Fibroblast of the aortic adventitia (primary cell): ENCODE measurements at places on chromosomes 12 and 14. TPM values are rescaled to one million over a fixed set of nuclear protein-coding genes. Genes with fewer than 3 reads are reported as not detected.

The HOTAIR gene
- not detected in 2 replicates for total RNA-seq

DNA sequence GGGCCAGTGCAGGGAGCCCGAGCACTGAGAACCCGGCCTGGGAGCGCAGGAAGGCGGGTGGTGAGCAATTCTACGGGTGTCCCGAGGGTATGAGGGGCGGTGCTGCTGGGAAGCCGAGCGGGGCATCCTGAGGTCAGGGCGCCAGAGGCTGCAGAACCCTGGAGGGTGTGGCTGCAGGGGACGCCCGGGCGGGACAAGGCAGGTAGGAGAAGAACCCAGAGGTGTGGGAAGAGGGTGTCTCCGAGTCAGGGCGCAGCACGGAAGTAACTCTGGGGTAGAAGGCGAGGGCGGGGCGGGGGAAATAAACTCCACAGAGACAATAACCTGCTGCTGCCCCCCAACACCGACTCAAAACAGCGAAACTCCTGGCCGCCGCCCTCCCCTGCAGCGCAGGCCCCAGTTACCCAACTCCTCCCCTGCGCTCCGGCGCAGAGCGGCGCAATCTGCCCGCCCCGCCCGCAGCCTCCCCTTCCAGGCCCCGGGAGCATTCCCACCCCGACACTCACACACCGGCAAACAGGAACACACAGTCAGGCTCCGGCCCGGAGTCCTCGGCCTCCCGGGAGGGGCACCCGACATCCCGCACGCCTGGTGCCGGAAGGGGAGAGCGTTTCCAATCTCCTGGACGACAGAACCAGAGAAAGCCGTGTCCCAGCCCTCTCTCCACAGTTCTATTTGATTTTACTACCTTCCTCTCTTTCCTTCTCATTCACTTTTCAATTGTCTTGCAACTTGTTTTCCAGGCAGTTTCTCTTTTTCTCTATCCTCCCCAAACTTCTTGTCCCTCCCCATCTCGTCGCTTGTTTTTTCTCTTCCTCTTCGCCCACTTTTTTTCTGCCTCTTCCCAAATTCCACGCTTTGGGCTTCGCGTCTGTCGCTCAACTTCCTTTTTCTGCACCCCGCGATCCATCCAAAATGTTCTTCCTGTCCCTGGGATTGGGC lies 2.4 kb downstream of the HRK start:
- DNase-seq: peak; percentile 26

DNA sequence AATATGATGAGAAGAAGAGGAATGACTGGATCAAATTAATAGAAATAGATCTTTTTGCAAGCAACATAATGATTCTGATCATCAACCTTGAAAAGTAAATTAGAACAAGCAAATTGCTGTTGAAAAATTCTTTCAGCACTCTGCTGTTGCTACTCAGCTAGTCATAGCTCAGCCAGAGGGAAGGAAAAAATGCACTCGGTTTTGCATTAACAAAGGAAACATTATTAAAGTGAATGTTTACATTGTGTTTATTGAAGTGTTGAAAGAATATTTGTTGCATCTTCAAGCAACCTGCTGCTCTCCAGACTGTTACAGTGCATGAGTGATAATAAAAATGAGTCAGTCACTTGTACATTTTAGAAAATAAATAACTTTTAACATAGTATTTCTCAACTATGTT lies 26.5 kb downstream of the AP5M1 start:
- no peak for DNase-seq

GRCh38 chr14:47302121-47302520 lies 373.3 kb downstream of the MDGA2 start:
- no peak for DNase-seq

- DNase-seq: no peak
These were observed 48.9 kb downstream of the BDKRB1 start for GRCh38 chr14:96304956-96305355.

The MIP gene
- not detected in 2 replicates for total RNA-seq

GRCh38 chr12:54624315-54625279 lies 10.1 kb downstream of the LACRT start:
- peak; percentile 52 for DNase-seq
